ENCODE measurements at places on chromosomes 5 and 9.

DNA sequence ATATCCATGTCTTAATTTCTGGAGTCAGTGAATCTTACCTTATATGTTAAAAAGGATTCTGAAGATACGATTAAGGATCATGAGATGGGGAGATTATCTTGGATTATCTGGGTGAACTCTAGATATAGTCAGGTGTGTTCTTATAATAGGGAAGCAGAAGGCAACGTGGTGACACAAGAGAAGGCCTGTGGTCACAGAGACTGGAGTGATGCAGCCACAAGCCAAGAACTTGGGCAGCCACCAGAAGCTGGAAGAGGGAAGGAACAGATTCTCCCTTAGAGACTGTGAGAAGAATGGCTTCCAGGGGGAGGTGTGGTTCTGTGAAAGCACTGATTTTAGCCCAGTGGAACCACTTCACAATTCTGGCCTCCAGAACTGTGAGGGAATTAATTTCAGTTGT, 177.4 kb downstream of the ELAVL2 start:
- DNase-seq = no peak

- DNase-seq = no peak
Observed at GRCh38 chr9:72909428-72909827, 43.4 kb downstream of the ALDH1A1 start.

DNA sequence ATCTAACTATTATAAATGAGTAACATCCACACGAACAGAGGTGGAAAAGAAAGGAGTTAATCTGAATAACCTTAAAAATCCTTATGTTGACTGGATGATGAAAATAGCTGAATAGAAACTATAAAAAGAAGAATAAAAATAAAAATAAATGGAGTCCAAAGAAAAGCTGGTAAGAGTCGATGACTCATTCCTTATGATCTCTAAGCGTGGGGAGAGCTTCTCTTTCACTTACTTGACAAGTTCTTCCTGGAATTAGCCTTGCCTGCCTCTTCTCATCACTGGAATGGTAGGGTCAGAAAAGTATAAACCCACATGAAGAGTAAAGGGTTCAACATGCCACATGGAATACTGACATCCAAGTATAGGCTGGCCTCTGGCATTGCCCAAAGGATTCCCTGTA, 477.0 kb upstream of the RGMB start:
- no peak for DNase-seq

- no peak for DNase-seq
Observed at GRCh38 chr5:127440831-127441230, 76.6 kb upstream of the PRRC1 start.

- DNase-seq = no peak
Observed at GRCh38 chr9:69655065-69655464, 17.1 kb downstream of the APBA1 start.
